RPMI8226 (cell line): ENCODE measurements at places on chromosomes 12 and 14.

- DNase-seq, result no peak
Observed at GRCh38 chr14:104360501-104360900, 219.1 kb upstream of the C14orf180 start.

DNA sequence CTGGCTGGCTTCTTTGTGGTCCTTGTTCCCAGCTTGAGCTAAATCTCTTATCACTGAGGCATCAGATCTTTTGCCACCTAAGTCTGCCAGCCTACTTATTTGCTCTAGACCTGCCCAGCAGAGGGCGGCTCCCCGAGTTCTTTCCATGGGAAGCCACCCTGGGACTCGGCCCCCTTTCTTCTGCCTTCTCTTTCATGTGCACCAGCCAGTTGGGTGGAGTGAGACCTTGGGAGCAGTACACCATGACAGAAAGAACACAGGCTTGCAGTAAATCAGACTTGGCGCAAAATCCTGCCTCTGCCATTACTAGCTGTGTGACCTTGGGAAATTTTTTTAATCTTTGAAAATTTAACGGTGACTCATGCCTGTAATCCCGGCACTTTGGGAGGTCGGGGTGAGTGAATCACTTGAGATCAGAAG, 7.4 kb downstream of the SMAGP start:
- peak; percentile 37 for DNase-seq

- DNase-seq, result no peak
Observed at GRCh38 chr14:91232052-91232451, 12.5 kb downstream of the GPR68 start.

DNA sequence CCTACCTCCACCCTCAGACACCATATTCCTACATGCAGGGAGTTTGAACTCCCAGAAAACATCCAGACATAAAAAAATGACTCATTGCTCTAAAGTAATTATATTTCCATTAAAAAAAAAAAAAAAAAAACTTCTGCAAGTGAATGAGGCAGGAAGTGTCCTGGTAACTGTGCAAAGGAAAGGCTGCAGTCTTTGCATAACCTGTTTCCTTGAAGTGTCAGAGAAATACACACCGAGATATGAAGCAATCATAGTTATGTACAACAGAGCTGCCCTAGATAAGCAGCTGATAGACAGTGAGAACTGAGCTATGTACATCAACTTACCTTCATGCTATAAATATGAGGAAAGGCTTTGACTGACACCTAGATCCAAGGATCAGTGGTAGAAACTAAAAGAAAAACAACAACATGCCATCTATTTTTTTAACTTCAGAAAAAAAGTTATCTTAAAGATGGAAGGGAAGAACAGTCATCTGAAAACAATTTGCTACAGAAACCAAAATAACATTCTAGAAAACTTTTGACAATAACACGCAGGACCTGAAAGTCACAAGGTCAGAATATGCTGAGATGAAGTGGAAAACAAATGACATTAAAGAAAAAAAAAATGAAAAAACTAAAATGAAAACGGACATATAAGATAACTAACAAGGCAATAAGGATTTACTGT, 263.2 kb downstream of the SEC23A start:
- DNase-seq, result no peak

GRCh38 chr14:21748869-21749303, 75.3 kb upstream of the OR4E1 start:
- DNase-seq, result peak; percentile 49

DNA sequence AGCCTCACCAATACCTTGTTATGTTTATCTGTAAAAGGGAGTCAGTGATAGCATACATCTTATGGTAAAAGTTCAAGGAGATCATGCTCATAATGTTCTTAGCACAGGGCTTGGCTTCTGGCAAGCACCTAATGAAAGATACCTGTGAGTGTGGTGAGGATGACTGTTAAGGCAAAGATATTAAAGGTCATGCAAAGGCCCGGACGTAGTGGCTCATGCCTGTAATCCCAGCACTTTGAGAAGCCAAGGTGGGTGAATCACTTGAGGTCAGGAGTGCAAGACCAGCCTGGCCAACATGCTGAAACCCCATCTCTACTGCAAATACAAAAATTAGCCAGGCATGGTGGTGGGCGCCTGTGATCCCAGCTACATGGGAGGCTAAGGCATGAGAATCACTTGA, 425.9 kb upstream of the TBX3 start:
- no peak for DNase-seq

DNA sequence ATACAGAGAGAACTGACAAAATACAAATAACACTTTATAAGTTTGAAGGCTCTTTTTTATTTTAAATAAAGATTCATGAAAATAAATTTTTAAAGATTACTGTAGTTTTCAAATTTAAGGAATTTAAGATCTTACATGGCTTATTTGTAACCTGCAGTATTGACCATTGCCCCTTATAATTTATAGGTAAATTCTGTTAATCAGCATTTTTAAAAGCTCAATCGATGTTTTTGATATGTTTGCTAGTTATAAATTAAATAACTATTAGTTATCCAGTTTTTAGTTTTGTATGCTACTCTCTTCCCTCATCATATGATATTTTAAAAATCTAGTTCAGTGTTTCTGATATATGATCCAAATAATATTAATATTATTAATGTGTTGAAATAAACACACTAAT, 109.9 kb downstream of the MON2 start:
- no peak for DNase-seq

DNA sequence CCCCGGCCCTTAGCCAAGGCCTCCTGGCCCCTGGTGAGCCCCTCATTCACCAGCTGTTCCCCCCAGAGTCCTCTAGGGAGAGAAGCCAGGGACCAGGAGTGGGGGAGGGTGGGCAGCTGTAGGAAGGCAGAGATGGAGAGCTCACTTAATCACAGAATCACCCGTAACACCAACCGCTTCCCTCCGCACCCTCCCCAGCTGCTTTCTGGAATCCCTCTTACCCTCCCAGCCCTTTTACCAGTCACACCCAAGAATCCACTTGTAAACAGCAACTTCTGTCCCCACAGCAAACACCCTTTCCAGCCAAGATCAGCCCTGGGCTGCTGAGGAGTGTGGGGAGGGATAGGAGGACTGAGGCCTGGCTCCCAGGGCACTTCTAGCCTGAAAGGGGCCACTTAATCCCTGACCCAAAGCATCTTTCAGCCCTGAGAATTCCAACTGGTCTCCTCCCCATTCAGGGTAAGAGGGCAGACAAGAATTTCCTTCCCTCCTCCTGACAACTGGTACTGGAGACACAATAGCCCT, 18.8 kb downstream of the NCKAP5L start:
- no peak for DNase-seq

DNA sequence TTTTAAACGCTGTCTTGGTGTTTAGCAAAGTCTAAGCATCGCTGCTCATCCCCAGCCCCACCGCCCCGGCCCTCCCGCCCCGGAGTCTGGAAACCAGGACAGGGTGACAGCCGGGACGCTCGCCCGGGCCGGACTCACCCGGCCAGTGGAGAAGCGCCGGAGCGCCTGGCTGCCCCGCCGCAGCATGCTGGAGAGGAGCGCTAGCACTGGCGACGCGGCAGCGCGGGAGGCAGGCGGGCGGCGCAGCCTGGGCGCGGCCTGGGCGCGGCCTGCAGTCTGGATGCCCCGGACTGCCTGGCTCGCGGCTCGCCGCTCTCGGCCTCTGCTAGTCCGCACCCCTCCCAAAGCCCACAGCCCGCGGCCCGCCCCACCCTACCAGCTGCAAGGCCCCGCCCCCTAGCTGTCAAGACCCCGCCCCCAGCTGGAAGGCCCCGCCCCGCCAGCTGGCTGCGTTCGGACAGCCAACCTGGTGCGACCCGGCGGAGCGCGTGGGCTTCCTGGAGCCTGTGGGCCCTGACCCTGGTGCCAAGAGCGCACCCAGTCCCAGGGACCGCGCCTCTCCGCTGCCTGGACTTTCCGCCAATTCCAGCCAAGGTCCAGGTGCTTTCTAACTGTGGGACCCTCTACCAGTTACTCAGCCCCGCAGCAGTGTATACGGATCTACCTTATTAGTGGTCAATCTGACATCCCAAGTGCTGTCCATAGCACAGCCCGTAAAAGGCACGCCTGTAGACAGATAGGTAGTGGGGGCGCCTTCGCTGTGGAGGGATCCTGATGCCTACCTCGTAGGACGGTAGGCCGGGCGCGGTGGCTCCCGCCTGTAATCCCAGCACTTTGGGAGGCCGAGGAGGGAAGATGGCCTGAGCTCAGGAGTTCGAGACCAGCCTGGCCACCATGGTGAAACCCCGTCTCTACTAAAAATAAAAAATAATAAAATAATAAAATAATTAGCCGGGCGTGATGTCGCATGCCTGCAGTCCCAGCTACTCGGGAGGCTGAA, at the start of gene ALDH1L2:
Gene ALDH1L2, minus strand, starts transcription at position 208 of the 1,000 bp plus-strand sequence. Its CDS starts 22 bp downstream, at position 186.
- DNase-seq, result peak; percentile 49

DNA sequence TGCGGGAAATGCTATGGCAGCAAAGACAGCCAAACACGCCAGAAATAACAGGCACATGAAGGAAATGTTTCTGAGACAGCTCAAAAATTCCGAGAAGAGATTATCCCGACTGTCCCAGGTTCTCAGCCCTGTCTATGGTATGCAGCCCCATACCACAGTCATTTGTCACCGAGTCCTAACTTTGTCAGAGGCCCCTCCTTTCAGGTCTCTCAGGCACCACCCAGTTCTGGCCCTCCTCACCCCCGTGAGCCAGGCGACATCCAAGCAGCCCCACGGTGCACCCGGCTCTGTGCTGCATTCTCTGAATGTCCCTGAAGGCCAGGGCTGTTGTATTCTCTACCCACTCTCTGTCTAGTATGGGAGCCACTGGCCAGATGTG, 24.0 kb downstream of the SSH1 start:
- DNase-seq, result no peak

- DNase-seq, result no peak
Observed at GRCh38 chr14:60332869-60333268, 83.8 kb downstream of the PPM1A start.

DNA sequence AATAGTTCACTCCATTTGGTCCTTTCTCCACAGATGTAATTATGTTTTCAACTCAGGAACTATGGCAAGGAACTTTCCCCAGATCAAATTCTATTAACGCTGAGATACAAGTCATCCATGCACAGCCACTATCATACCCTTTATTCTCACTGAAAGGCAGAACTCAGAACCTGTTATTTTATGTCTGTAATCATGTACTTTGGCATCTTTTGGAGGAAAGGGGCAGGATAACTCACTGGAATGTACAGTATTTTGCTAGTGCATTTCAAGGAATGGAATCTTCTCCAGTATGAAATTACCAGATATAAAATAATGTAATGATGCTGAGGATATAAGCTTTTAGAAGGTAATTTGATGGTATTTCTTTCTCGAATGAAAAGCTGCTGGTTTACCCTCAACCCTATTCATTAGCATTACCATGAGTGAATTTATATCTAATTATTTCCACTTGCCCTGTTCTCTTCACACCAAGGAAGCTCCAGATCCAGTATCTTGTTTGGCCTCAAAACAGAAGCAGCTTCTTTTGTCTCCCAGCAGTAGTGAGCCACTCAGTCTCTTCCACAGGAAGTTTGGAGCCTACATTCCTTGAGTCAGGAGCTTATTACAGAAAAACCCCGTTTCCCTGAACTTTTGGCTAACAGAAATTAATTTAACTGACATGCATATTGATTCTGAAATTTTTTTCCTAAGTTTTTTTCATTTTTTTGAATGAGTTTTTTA, 10.0 kb upstream of the AMHR2 start:
- DNase-seq, result no peak

DNA sequence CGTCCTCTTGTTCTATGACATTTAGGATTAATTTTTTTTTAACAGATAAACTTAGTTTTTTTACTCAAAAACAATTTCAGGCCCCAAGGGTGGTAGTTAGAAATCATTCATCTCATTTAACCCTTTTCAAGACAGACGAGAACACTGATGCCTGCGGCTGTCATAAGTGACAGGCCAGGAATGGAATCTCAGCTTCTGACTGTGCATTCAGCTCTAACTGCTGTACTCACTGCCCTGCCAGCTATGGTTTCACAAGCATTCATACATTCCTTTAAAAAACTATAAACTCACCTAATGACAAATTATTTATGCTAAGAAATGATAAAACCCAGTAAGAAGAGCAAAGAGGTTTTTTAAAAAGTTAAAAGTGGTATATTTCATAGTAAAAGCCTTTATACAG, 8.8 kb downstream of the DENND5B start:
- no peak for DNase-seq

DNA sequence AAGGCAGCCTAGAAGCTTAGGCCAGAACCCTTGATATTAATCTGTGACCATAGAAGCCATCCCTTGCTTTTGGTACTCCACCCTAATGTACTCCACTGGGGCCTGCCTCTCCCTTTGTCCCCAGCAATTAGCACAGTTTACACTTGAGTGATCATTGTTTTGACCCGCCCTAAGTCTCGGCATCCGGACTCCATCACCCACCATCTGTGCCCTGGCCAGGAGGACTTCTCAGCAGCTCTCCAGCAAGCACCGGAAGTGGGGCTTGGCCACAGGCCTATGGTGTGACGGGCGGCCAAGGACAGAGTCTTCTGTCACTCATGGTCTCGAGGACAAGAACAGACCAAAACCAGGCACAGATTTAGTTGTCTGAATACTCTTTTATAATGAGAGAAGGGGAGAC, 126.5 kb upstream of the NTF3 start:
- no peak for DNase-seq

- DNase-seq, result no peak
Observed at GRCh38 chr12:69908203-69908602, 83.2 kb downstream of the MYRFL start.

DNA sequence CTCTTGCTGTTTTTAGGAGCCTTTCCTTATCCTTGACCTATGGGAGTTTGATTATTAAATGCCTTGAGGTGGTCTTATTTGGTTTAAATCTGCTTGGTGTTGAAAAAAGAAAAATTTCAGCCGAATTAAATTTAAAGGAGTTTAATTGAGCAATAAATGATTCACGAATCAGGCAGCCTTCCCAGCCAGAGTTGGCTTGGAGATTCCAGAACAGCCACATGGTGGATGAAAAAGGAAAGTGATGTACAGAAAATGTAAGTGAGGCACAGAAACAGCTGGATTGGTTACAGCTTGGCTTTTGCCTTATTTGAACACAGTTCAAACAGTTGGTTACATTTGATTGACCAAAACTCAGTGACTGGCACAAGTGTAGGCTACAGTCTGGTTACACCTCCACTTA, 69.7 kb downstream of the WASHC3 start:
- DNase-seq, result no peak

DNA sequence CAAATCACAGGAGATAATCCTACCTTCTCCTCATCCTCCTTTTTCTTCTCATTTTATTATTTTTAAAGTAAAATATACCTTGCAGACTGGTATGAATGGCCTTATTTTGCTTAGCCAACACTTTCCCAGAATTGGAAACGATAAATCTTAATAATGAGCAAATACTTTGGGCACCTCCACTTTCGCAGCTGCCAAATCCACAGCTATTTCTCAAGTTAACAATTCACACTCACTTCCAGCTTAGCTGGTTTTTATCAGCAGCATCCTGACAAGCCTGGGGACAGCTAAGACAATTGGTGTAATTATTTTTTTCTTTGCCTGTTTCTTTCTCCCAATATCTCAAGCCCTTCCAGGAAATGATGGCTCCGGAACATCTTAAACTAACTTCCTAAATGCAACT, 867.5 kb upstream of the TMEM132C start:
- DNase-seq, result no peak

- DNase-seq, result no peak
Observed at GRCh38 chr14:71341156-71341555, 433.9 kb downstream of the PCNX1 start.
